Stimulated activated CD8-positive, alpha-beta memory T cell treated with anti-CD3 and anti-CD28 coated beads, Interleukin-7, amount 100 ng/mL, for 1 hour (primary cell): ENCODE measurements at places on chromosomes 4 and X.

DNA sequence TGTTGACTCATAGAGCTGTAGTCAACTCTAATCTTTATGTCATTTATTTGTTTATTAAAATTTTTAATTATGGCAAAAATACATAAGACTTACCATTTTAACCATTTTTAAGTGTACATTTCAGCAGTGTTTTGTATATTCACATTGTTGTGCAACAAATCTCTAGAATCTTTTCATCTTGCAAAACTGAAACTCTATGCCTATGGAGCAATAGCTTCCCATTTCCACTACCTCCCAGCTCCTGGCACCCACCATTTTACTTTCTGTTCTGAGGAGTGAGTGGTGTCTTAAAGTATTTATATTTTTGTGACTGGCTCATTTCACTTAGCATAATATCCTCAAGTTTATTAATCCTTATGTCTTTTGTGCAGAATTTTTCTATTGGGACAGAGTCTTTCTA lies 181.0 kb downstream of the GPAT3 start:
- no peak for DNase-seq

GRCh38 chrX:148577741-148578140 lies 77.3 kb downstream of the AFF2 start:
- DNase-seq = no peak

DNA sequence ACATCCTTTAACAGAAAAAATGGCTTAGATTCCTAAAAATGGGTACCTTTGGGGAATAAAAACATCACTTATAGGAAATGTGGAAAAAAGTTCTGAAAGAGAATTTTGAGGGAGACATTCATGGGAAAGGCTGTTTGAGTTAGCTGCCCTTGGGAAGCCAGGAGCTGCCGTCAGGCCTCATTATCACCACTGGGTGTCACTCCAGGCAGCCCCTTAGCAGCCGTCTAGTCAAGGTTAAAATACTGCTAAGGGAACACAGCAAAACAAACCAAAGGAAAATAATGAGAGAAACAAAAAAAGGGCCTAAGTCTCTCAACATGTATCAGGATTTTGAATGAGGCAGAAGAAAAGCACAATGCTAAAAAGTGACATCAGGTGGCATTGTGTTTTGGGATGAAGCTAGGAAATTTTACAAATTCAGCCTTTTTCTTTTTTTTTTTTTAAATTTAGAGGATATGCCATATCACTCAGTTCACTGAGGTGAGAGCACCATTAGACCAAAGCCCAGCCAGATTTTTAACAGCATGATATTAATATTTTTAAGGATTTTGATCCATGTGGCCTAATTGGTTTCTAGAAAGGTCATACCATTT lies 235.3 kb downstream of the GPAT3 start:
- DNase-seq = no peak

- DNase-seq = no peak
Measured at GRCh38 chr4:7924570-7924969, 15.1 kb downstream of the AFAP1 start.

DNA sequence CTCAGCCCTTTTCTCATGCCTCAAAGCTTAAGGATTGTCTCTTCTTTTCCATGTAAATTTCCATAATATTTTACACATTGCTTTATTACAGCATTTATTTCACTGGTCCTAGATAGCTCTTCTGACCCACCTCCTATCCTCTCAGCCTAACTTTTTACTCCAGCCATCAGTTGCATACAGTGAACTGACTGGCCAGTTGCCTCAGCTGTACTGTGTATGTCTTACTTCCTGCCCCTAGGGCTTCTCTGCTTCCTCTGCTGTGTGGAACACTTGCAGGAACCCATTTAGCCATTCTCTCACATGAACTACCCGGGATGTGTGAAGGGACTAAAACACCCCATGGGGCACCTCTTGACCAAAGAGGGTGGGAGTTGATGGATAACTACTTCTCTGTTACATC lies 18.0 kb downstream of the C4orf33 start:
- DNase-seq = no peak

DNA sequence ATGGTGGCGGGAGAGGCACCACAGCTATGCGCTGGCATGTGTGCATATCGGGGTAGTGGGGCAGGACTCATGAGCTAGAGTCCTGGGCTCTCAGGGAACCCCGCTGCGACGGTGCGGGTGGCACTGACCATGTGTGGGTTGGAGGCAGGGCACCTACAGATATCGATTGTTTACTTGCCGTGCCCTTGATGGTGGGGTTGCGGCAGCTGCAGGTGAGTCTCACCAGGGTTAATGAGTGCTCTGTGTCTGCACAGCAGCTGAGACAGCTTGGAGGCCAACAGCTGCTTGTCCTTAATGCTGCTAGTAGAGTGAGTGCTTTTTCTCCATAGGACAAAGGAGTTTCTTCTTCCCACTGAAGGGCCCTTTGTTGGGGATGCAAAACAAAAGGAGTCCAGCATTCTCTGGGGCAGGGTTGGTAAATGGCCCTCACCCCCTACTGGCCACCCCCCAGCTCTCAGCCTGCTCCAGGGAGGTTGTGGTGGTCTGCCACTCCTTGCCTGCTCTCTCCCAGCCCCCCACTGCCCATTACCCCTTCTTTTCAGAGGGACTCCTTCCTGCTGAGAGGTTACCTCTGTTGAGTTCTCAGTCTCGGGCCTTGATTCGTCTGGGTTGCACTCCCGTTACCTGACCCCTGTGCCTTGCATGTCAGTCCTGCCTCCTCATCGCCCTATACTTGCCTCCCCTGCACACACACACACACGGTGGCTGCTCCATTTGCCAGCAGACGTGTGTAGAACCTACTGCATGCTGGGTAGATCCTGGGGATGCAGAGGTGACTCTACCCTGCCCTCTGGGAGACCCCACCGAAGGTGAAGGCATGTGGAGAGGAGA lies 52.8 kb downstream of the TBC1D14 start:
- no peak for DNase-seq

- no peak for DNase-seq
Measured at GRCh38 chr4:68319040-68319439, 30.9 kb downstream of the YTHDC1 start.

DNA sequence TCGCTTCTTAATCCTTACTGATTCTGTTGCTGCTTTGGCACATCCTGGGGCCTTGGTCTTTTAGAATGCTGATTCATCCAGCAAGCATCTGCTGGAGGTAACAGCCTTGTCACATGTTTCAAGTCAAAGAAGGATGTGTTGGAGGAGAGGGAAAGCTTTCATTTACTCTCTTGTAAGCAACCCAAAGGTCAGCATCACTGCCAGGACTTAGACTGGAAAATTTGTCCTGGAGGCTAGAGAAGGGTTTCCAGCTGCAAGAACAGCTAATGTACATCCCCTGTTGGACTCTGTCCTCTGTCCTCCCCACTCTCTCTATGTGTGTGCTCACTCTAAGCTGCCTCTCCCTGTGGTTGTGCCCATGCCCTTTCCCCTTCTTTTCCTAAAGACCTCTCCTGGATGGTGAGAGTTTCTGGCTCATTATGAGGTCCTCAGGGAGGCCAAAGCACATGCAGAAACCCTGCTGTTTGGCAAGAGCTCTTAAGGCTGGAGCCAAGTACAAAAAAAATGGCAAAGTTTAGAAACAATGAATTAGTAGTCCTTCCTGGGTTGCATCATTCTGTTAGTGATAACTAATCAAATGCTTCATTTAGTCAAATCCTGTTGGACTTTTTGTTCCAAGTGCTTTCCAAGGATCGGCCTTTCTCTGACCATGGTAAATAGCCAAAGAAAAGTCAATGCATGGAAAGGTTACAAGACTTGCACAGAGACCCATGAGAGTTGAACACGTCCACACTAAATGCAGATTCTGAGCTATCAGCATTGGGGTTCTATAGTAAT lies 13.4 kb upstream of the SRPX start:
- DNase-seq = no peak

GRCh38 chrX:109270580-109271484 lies 211.1 kb downstream of the GUCY2F start:
- DNase-seq = no peak

GRCh38 chrX:50002067-50002714 lies 79.8 kb downstream of the CLCN5 start:
- no peak for DNase-seq

DNA sequence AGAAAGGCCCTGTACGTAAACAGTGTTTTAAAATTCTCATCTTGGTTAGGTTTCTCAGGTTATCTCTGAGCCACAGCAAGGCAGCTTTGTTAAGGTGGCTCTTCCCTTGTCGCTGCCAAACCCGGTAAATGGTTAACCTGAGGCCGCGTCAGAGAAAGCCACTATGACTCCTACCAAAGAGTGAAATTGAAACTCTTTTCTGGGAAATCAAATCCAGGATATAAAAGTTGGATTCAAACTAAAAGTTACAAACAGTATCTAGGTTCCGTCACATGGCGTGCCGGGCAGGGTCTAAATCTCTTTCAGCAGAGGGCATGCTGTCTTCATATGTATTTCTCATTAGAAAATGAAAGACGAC lies 433 bp downstream of the MMAA start:
- DNase-seq = no peak

GRCh38 chr4:6701371-6701770 lies 7.7 kb downstream of the S100P start:
- no peak for DNase-seq

DNA sequence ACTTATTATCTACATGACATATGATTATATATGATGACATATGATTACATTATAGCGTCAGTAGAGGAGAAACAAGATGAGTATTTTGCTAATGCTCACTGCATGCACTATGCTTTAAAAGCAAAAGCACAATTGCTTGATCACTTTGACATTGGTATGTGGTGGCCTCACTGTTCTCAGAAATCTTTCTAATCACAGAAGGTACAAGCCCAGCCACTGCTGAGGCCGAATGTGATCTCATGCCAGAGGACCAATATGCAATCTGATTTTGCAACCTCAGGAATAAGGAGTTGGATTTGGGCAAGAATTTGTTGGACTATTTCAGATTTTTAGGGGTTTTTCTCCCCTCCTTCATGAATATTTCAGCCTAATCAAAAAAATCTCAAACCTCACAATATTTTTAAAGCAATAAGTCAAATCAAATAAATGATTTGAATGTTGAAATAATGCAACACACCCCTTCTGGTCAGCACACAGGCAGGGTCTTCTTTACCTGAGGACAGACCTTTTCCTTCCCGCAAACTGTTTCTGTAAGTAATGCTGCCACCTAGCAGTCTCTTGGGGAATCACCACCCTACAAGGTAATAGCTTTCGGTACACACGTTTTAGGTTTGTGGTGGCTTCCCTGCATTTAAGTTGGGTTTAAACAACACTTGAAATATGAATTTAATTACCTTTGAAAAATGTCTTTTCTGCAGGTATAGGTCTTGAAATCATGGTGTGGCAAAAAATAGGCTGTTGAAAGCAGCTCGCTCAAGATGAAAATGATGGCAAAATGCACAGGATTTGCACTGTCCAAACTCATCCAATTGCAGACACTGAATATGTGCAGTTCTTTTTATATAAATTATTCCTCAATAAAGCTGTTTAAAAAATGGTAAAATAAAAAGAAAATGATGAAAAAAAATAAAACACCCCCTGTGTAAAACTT lies 4.8 kb upstream of the CXCL13 start:
- no peak for DNase-seq

GRCh38 chr4:143224255-143224654 lies 39.5 kb downstream of the USP38 start:
- DNase-seq = no peak
